ENCODE measurements at places on chromosomes 5 and 9.

DNA sequence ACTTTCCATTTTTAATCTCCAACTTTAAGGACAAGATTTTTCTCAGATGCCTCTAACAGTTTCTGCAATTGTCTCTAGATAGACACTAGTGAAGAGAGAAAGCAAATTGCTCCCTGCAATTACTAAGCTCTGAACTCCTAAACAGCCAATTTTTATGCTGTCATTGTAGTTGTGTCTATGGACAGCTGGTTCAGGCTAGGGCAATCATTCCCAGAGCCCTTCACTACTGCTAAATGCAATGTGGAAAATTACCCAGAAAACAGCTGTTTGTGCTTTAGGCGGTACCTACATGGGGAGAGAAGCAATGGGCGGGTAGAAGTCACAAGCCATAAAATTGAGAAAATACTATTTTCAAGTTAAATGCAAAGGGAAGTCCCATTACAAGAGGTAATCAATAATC is 211.6 kb downstream of the SPOCK1 start:
- no peak for DNase-seq

DNA sequence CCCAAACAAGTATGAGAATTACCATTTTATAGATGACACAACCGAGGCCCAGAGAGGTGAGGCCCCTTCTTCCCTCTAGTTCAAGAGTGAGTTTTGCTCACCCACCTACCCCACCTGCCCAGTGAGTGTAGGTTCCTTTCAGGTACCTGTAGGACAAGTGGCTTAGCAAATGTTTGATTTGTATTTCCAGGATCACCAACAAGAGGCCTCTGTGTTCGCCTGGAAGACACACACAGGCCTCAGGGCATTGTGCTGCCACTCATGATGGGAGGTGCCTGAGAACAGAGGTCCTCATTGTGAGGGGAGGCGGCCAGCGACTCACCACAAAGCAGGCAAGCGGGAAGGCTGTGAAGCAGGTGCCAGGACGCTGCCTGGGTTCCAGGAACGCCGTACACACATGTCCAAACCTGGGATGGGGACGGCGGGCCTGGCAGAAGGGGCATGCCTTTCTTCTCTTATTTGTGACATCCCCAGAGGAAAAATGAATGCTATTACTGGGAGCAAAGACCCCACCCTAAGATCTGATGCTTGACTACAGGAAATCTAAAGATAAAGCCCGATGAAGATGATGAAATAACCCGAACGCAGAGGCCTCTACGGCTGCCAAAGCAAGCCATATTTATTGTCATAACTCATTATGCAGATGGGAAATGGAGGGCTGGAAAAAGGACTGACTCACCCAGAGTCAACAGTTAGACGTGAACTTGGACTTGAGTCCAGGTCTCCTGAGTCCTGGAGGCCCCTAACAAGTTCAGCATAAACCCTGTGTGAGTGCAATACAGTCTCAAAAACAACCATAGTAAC is 60.2 kb upstream of the SLC25A51 start:
- no peak for DNase-seq

DNA sequence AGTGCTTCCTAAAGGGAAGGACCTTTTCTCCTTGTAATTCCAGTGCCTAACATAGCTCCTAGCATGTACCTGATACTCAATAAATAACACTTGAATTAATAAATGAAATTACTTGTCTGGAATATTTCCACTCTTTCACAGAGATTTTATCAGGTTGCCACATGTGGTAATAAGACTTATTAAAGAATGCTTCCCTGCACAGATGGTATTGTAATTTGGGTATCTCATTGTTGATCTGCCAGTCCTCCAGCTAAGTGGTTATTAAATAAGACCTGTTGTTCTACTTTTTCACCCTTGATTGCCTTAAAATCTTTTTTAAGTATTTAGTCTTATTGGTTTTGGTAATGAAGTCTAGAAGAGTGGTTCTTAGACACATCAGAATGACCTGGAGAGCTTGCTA is 28.1 kb upstream of the CETN3 start:
- no peak for DNase-seq

GRCh38 chr5:1763548-1763911 is 36.1 kb downstream of the MRPL36 start:
- no peak for DNase-seq

- no peak for DNase-seq
Measured at GRCh38 chr5:36177154-36177553, 25.2 kb downstream of the SKP2 start.

DNA sequence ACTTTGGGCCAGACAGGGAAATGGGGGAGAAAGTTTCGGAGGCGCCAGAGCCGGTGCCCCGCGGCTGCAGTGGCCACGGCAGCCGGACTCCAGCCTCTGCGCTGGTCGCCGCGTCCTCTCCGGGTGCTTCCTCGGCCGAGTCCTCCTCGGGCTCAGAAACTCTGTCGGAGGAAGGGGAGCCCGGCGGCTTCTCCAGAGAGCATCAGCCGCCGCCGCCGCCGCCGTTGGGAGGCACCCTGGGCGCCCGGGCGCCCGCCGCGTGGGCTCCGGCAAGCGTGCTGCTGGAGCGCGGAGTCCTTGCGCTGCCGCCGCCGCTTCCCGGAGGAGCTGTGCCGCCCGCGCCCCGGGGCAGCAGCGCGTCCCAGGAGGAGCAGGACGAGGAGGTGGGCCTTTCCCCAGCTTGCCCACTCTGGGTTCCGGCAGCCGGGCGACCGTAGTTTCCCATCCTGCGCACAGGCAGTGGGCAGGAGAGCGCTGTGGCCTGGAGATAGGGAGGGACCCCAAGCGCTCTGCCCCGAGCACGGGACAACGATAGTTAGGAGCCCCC is 516 bp downstream of the MAST4 start:
- no peak for DNase-seq

DNA sequence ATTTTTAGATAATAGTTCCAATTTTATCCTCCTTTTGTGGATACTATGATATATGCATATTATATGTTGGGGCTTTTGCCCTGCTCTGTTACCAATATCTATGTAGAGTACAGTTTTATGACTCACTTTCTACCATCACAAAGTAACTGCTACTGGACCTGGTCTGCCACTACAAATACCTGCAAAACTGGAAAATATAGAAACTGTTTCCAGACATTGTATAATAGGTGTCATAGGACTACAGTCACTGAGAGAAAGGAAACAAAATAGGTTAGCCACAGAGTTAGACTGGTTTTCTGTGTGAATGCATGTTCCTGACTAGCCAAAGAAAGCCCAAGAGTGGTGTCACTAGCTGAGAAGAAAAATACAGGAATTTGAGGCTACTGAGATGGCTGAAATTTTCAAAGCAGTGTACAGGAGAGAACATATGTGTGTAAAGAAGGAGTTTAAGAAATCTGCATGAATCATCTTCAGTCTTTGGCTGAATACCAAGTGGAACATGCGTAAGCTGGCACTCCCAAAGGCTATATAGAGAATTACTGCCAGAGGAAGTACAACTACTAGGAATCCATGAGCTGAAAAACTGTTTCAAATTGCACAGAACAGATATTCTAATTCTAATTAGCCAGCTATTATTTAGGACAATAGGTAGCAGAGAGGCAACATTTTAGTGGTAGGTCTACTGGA is 29.0 kb upstream of the FAM174A start:
- no peak for DNase-seq

- no peak for DNase-seq
Measured at GRCh38 chr9:137434498-137435380, 6.4 kb downstream of the ENTPD8 start.

- no peak for DNase-seq
Measured at GRCh38 chr5:174454464-174454863, 269.9 kb upstream of the MSX2 start.

- no peak for DNase-seq
Measured at GRCh38 chr5:58211441-58211840, 248.4 kb downstream of the PLK2 start.

- no peak for DNase-seq
Measured at GRCh38 chr5:55441954-55442353, 92.8 kb downstream of the PLPP1 start.

DNA sequence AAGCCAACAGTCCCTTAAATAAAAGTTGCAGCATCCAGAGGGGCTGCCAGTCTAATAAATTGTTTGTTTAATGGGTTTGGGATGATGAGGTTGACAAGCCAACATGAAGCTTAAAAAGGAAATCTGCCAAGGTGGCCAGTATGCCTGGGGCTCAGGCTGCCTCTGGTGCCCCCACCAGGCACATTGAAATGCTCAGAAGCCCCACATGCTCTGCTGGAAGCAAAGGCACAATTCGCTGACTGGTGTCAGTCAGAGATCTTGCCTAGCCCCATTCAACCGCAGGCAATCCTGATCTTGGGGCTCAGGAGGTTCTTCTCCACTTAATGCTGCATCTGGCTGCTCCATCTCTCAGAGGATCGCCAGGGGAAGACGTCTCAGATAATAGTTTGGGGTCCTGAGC is 44.2 kb upstream of the TCERG1 start:
- DNase-seq: no peak

- DNase-seq: no peak
Measured at GRCh38 chr9:13023498-13023897, 248.7 kb downstream of the LURAP1L start.

DNA sequence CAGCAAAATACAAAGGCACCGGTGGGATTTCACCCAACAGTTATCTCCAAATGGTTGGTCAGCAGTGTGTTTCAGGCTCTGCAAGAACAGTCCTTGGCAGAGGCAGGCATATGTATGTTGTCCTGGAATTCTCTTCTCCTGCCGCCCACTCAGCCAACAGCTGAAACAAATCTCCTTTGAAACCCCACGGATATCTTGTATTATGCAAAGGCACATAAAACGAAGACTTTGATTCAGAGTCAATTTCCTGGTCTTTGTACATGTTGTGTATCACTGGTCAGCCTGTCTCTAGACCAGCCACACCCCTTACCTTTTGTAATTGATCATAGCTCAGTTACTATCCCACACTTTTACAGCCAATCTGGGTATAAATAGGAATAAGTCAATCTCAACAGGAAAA is 29.2 kb downstream of the FREM1 start:
- no peak for DNase-seq

- no peak for DNase-seq
Measured at GRCh38 chr5:56685503-56686217, 129.7 kb upstream of the MAP3K1 start.

DNA sequence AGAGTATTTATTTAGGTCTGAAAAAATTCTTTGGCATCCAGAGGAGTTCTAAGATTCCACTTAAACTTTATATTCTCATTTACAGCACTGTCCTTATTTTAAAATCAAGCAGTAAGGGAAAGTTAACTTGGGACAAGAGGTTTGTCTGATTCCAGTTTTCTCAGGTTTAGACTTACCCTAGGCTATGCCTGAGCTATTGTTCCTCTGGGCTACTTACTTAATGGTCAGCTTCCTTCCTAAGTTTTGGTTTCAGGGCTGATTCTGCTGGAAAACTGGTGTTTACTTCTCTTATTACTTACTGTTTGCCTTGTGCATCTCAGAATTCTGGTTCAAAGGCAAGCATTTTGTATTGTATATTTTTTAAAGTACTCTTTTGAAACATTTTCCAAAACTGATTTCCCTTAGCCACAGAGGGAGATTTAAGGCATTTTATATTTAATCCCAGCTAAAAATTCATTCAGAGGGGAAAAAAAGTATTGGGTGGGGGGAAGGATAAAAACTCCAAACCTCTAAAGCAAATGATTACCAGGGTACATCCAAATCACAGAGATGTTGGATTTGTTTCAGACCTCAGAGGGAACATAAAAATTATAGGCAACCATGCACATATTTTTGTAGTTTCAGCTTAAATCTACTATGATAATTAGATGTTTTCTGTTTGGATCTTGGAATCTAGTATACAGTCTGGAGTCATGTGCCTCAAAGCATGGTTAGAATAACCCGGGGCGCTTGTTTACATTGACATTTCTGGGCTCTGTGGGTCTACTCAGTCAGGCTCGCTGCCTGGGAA is 290.0 kb downstream of the ARHGAP26 start:
- no peak for DNase-seq

GRCh38 chr5:145160679-145161078 is 674.5 kb downstream of the PRELID2 start:
- DNase-seq: no peak

DNA sequence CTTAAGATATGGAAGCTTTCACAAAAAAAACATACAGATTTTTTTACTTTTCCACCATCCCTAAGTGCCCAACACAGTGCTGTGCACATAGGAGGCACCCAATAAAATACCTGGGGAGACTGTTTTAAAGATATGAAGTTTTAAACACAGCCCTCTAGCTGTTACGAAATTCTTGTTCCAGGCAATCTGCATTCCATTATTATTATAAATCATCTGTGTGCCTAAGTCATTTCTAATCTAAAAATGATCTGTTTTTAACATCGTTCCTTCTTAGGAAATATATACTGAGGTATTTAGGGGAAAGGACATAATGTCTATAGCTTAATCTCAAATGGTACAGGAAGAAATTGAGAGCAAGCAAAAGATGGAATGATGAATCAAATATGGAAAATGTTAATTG is 32.7 kb upstream of the ISCA1 start:
- DNase-seq: no peak

- no peak for DNase-seq
Measured at GRCh38 chr5:115414406-115415142, 118.1 kb upstream of the CCDC112 start.

GRCh38 chr9:4389755-4390154 is 89.9 kb upstream of the GLIS3 start:
- no peak for DNase-seq

- no peak for DNase-seq
Measured at GRCh38 chr9:90423661-90424193, 218.9 kb downstream of the DIRAS2 start.

DNA sequence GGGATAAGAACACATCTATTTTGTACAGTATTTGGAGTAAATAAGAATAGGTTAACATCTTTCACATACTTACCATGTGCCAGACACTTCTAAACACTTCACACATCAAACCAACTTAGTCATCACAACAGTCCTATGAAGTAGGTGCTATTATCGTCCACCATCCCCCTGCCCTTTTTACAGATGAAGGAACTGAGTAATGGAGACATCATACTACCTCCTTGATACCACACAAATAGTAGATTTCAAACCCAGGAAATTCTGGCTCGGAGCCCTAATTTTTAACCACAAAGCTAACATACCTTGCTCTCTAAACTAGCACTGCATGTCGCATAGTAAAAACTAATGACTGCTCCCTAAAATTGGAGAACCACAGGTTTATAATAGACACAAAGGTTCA is 4.2 kb upstream of the ZNF366 start:
- DNase-seq: no peak

DNA sequence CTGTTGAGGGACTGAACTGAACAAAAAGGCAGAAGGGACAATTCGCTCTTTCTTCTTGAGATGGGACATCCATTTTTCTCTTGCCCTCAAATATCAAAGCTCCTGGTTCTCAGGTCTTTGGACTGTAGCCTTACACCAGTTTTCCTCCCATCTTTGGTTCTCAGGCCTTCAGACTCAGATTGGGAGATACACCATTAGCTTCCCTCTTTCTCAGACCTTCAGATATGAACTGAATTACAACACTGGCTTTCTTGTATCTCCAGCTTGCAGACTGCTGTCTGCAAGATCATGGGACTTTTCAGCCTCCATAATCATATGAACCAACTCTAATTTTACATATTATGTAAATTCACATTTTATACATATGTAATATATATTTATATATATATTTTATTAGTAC is 12.6 kb upstream of the CCNG1 start:
- DNase-seq: no peak

DNA sequence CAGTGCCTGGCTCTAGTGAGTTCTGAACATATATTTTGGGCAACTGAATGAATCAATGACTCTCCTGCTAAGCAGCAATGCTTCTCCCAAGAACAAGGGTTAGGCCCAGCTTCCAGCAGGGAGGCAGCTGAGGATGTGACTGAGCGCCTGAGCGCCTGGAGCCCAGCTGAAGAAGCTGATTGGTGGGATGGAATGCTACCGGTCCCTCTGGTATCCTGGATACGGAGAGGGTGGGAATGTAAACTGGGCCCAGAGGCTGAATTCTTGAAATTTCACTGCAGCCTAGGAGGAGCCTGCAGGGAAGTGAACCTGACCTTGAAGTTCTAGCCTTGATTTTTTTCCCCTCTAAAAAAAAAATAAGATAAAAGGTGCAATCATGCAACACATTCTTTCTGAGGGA is 43.2 kb downstream of the WWC1 start:
- no peak for DNase-seq
